ENCODE measurements at places on chromosomes 1 and 21. TPM values are rescaled to one million over a fixed set of nuclear protein-coding genes. Genes with fewer than 3 reads are reported as not detected.

GRCh38 chr1:72227667-72228066 lies 54.7 kb downstream of the NEGR1 start:
- H3K27me3 ChIP-seq, result no peaks in the 10 kb centered on the region
- no peaks in the 10 kb centered on the region for H3K36me3 ChIP-seq
- DNase-seq, result no peak
- H3K4me1 ChIP-seq, result no peaks in the 10 kb centered on the region
- no peak overlapping the region for H3K27ac ChIP-seq

- no peak for DNase-seq
- no peak overlapping the region for H3K27ac ChIP-seq
- H3K27me3 ChIP-seq, result no peaks in the 10 kb centered on the region
- no peak overlapping the region for H3K4me3 ChIP-seq
- H3K4me1 ChIP-seq, result no peaks in the 10 kb centered on the region
- no peaks in the 10 kb centered on the region for H3K36me3 ChIP-seq
Measured at GRCh38 chr1:40838045-40838979, 23.9 kb downstream of the CITED4 start.

GRCh38 chr1:28190337-28190979 lies 14.0 kb upstream of the PTAFR start:
- H3K4me3 ChIP-seq, result no peak overlapping the region
- H3K27ac ChIP-seq, result no peak overlapping the region
- peaks cover 16% of the 10 kb centered on the region for H3K4me1 ChIP-seq
- no peaks in the 10 kb centered on the region for H3K27me3 ChIP-seq
- DNase-seq, result no peak

Gene GPATCH3
- 17.4 TPM for total RNA-seq

Gene DFFB
- total RNA-seq, result 9.2 TPM

GRCh38 chr1:6545276-6546112 lies 8.8 kb downstream of the NOL9 start:
- peaks cover 32% of the 10 kb centered on the region for H3K36me3 ChIP-seq
- H3K4me3 ChIP-seq, result no peak overlapping the region
- no peak for DNase-seq
- no peaks in the 10 kb centered on the region for H3K27me3 ChIP-seq

- H3K4me3 ChIP-seq, result no peak overlapping the region
- H3K27ac ChIP-seq, result no peak overlapping the region
- H3K27me3 ChIP-seq, result no peaks in the 10 kb centered on the region
- no peak for DNase-seq
- no peaks in the 10 kb centered on the region for H3K4me1 ChIP-seq
Measured at GRCh38 chr1:32256473-32257226, 5.6 kb downstream of the LCK start.

DNA sequence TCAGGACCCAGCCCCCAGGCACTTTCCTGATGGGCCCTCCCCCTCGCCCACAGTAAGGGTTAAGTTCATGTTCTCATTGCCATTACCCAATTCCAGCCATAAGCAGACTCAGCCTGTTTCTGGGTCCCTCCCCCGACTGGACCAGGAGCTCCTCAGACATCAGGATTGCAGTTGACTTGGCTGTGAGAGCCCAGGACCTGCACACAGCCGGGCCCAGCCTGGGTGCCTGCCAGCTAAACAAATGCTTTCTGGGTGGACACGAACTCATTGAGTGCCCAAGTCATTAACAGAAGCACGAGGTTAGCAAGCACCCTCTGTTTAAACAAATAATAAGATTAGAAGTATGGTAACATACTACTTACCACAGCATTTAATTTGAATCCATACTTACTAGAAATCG lies 147.9 kb upstream of the POU3F1 start:
- H3K4me1 ChIP-seq, result peaks cover 3% of the 10 kb centered on the region
- H3K36me3 ChIP-seq, result no peaks in the 10 kb centered on the region
- DNase-seq, result no peak
- no peaks in the 10 kb centered on the region for H3K27me3 ChIP-seq

GRCh38 chr21:45300786-45301520 lies 13.3 kb upstream of the POFUT2 start:
- H3K27ac ChIP-seq, result no peak overlapping the region
- no peaks in the 10 kb centered on the region for H3K4me1 ChIP-seq
- no peaks in the 10 kb centered on the region for H3K36me3 ChIP-seq
- no peaks in the 10 kb centered on the region for H3K27me3 ChIP-seq

DNA sequence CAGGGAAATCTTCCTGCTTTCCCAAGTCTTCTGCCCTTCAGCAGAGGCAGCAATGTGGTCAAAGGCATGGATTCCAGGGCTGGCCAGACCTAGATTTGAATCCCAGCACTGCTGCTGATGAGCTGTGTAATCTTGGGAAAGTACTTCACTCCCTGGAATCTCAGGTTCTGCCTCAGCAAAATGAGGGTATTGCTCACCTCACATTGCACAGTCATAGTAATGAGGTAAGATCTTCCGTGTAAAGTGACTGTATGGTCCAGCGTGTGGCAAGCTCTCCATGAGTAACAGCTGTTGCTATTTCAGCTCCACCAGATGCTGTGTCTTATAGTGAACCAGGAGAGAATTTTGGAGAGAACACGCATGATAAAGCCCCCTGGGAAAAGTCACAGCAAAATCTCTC lies 56.1 kb upstream of the F3 start:
- no peaks in the 10 kb centered on the region for H3K27me3 ChIP-seq
- H3K4me3 ChIP-seq, result no peak overlapping the region
- no peak overlapping the region for H3K27ac ChIP-seq

Gene CFAP74
- total RNA-seq, result 0.20 TPM

DNA sequence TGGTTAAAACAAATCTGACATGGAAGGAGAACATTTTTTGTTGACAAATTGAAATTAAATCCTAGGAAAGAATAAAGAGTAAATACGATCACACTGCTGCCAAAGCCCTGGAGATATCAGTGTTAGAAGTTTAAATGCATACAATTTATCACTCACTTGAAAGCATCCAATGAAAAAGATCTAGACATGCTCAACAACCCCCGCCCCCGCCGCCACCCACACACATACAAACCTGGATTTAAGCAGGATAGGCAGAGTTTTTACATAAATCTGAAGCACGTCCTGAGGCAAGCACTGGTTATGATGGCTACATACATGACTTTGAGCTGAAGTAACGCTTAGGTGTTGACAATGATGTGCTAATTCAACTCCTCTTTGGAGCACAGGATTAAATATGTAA lies 58.5 kb downstream of the LYST start:
- H3K27ac ChIP-seq, result no peak overlapping the region
- H3K27me3 ChIP-seq, result no peaks in the 10 kb centered on the region
- H3K36me3 ChIP-seq, result no peaks in the 10 kb centered on the region
- no peak for DNase-seq
- no peaks in the 10 kb centered on the region for H3K4me1 ChIP-seq

Gene TNFRSF18
- total RNA-seq, result 0.92 TPM

Gene FAM163A
- total RNA-seq, result 0.13 TPM

GRCh38 chr1:156104861-156105832 lies 9.4 kb upstream of the LMNA start:
- no peak for DNase-seq

DNA sequence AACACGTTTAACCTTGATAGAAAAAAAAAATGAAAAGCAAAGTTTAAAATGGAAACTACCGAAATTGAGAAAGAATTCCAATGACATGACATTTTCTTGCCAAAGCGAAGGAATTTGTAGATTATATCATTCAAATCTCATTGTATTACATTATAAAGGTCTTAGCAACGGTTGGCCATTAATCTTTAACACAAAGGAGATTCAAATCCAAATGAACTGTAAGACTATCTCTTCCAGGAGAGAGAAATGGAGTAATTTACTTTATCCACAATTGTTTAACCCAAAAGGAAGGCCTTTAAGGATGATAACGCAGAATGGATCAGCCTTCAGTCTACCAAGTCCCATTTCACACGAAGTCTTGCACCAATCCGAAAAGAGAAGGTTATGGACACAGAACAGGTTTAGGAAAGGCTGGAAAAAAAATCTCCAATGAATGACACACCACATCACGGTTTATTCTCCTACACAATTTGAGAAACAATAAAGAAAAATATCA lies 1.5 kb downstream of the ENAH start:
- DNase-seq, result no peak
- H3K36me3 ChIP-seq, result no peaks in the 10 kb centered on the region
- H3K4me1 ChIP-seq, result no peaks in the 10 kb centered on the region
- H3K4me3 ChIP-seq, result peak overlapping the region; percentile 98
- H3K27ac ChIP-seq, result no peak overlapping the region
